ENCODE measurements at places on chromosomes 2 and 18. TPM values are rescaled to one million over a fixed set of nuclear protein-coding genes. Genes with fewer than 3 reads are reported as not detected.

DNA sequence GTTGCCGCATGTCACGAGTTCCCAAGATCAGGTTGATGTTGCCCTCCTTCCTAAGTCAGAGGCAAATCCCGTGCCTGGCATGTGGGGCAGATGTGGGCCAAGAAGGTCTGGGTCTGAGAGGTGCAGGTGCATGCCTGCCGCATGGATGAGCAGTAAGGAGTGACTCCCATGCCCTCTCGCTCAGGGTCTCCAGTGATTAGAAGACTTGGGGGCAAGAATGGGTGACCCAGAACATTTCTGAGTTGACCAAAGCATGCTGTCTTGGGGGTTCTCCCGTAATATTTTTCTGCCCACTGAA is 120.6 kb upstream of the HDAC4 start:
- no peak overlapping the region for H3K4me3 ChIP-seq
- no peaks in the 10 kb centered on the region for H3K36me3 ChIP-seq
- no peaks in the 10 kb centered on the region for H3K4me1 ChIP-seq

DNA sequence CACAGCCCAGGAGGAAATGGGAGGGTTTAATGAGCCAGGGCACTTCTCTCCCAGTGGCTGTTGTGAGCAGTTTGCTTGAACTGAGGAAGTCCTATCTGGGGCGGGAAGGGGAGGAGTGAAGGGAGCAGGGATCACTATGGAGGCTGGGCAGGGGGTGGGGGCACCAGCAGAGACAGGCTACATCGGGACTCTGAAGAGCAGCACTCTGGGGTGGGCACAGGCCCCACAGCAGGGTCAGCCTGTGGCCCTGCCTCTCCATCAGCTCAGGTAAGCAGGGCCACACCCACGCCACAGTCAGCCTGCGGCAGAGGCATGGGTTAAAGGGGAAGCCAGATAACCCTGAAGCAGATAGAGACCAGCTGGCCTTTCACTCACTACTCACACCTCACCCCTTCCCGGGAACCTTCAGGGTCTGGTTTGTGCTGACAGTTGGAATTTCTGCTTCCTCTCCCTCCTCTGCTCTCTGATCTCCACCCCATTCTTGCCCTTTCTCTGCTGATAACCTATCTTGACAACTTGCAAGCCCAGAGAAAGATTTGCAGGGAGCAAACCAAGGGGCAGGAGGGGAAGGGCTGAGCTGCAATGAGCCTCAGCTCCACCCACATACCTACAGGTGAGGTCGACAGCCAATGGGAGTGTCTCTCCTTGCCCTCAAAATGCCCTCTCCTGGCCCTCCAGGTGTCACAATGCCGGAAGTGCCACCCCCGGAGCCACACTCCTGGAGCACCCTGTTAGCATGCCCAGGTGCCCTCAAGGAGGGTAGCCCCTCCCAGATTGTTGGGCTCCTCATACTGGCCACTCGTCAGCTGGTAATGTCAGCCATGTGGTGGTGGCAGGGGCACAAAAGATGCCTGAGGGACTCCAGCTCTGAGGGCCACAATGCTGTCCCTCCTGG is 3.7 kb downstream of the SIGLEC15 start:
- H3K4me1 ChIP-seq: peaks cover 15% of the 10 kb centered on the region
- no peak overlapping the region for H3K27ac ChIP-seq
- no peaks in the 10 kb centered on the region for H3K36me3 ChIP-seq

Gene DSG4
- not detected for polyA plus RNA-seq

Gene GREB1L
- polyA plus RNA-seq: not detected

Gene SERPINB13
- not detected for polyA plus RNA-seq

Gene CKAP2L
- not detected for polyA plus RNA-seq

Gene LHCGR
- not detected for polyA plus RNA-seq

Gene CFC1
- polyA plus RNA-seq: not detected

All from CD4-positive, alpha-beta memory T cell (primary cell).